ENCODE measurements at places on chromosomes 11 and 22. TPM values are rescaled to one million over a fixed set of nuclear protein-coding genes. Genes with fewer than 3 reads are reported as not detected.

Gene LAYN
- 19.9 TPM for total RNA-seq

Gene MS4A8
- not detected for total RNA-seq

Gene INSC
- total RNA-seq: not detected

DNA sequence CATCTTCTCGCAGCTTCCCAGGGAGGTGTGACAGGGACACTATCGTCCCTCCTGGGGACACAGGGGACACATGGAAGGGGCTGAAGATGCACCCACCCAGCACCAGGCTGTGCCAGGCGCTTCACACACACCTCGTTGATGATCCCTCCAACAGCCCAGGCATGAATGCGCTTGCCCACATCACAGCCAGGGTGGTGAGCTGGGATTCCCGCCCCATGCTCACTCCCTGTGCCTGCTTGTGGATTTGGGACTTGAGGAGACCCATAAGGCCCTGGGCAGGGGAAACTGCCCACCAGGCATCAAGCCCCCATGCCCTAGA, 57.8 kb downstream of the OTOG start:
- DNase-seq: no peak

DNA sequence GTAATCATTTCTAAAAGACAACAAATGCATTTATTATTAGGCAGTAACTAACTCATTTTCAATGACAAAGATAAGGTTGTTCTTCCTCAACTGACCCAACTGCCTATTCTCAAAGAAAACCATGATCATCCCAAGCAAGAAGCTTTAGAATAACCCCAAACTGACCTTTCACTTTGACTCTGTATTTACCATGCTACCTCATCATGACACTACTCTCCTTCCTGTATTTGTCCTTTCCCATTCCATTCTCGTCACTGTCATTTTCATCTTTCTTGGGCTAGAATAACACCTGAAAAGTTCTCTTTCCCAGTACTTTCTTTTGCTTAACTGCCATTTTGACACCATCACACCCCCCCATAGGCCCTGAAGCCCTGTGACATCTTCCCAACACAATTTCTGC, 48.3 kb downstream of the TCF20 start:
- no peak for DNase-seq

GRCh38 chr11:65692367-65692766, 19.7 kb upstream of the KAT5 start:
- peak; percentile 30 for DNase-seq

DNA sequence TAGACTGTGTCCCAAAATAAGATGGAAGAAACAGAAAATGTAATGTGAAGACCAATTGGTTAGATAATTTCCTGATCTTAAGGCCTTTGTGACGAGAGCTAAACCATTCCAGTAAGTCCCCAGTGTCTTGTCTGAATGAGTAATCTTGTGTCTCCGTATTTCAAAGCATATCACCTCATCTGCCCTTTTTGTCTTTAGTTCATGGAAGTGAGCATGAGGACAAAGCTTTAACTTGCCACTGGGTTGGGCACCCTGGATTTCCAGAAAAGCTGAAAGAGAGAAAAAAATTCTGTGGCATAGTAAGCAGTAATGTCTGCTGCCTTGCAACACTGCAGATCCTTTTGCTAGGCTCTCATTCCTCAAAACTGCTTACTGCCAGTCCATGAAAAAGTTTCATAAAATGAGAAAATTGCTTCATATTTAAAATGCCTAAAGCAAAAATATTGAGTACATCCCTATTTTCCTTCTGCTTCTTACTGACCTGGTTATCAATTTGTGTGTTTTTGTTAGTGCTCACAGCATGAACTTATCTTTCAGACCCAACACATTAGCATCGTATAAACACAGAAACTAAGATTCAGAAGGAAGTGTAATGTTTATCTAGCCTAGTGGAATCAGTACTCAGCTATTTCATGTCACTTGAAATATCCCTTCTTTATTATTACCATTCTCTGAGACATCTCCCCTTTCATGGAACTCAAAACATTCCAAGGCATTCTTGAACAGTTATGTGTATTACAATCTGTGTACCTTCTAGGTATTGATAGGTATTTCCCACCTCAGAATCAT, 5.3 kb downstream of the CASP12 start:
- DNase-seq: no peak

Data from PC-9 (cell line).